Activated naive CD4-positive, alpha-beta T cell treated with anti-CD3 and anti-CD28 coated beads, Interleukin-2, amount 10 ng/mL, durations not matched to agents 7 days and 5 days (primary cell): ENCODE measurements at places on chromosomes 2 and 18.
A peak's percentile ranks its signal among the peaks of the same experiment; 100 is the strongest.

DNA sequence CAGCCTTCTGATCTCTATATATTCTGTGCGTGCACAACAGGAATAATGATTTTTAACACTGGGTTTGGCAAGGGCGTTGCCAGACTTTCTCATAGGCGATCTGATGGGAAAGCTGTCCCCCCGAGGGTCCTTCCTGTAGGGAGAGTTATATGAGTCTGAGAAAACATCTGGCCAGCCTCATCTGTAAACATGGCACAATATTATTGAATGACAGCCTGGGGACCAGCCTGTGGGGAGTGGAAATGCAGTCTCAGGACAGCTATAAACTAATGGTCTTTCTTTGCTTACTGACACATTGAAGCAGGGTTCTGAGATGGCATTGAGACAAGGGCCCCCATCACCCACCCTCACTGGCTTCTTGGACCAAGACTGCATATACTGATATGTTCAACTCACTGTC is 62.5 kb downstream of the CTIF start:
- no peak for DNase-seq

GRCh38 chr18:67386032-67386431 is 130.5 kb downstream of the DSEL start:
- DNase-seq: no peak

DNA sequence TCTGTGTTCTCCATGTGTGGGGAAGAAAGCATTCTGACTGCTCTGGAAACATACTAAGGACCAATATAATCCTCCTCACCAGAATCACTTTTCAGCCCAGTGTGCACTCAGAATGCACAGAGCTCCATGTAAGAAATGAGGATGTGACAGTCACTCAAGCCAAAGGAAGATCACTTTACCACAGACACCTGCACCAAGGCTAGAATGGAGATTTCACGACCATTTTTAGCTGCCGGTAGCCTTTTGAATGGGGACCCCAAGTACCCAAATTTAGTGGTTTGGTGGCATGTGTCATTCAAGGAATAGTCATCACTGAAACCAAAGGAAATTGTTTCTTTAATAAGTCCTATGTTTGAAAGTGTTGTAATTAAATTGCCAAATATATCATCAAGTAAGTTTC is 613.2 kb upstream of the ACVR2A start:
- no peak for DNase-seq

DNA sequence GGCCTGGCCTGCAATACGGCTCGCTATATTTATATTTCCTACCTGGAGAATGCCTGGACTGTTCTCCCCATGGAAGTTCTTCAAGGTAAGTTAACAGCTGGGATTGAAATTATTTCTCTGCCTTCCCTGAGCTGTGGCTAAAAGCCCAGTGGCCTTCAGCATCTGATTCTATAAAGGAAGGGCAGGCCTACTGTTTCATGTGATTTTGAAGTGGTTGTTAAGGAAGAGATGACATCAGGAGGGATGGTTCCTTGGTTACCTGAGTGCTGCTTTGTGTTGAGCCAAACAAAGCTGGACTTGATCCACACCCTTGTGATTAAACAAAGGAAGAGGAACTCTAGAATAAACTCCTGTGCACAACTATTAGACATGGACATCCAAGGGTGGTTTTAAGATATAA is 61.6 kb downstream of the MFSD6 start:
- DNase-seq: no peak

GRCh38 chr2:40760071-40760666 is 308.3 kb upstream of the SLC8A1 start:
- DNase-seq: peak; percentile 20

DNA sequence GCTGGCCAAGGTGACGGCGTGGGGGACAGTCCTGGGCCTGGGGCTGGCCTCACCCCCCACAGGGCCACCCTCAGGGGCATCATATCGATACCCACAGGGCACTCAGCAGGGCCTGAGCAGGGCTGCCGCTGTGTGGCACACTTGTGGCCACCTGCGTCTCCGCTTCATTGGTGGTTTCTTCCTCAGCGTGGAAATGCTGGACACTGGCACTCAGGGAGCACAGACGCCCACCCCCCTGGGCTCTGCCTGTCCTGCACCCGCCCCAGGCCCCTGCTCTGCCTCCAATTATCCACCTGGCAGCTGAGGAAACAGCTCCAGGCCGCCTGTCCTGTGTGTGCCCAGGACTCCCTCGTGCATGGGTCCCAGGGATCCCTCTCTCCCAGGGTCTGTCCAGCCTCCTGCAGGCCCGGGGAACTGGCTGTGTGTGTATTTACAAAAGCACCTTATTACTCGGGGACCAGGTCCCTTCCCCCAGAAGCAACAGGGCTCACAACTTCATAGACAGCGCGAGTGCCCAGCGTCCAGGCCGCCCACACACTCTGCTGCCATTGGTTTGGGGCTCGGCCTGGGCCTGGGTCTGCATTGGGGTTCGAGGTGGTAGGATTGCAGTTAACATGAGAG is 13.1 kb downstream of the CROCC2 start:
- DNase-seq: peak; percentile 11

GRCh38 chr2:127121776-127122176 is 14.8 kb upstream of the BIN1 start:
- no peak for DNase-seq

DNA sequence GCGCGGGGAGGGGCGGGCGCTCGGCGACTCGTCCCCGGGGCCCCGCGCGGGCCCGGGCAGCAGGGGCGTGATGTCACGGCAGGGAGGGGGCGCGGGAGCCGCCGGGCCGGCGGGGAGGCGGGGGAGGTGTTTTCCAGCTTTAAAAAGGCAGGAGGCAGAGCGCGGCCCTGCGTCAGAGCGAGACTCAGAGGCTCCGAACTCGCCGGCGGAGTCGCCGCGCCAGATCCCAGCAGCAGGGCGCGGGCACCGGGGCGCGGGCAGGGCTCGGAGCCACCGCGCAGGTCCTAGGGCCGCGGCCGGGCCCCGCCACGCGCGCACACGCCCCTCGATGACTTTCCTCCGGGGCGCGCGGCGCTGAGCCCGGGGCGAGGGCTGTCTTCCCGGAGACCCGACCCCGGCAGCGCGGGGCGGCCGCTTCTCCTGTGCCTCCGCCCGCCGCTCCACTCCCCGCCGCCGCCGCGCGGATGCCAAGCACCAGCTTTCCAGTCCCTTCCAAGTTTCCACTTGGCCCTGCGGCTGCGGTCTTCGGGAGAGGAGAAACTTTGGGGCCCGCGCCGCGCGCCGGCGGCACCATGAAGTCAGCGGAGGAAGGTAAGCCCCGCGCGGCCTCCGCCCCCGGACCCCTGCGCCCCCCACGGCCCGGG is at the start of gene NFATC1:
Gene NFATC1 (plus strand): TSS at position 170 of the 644 bp plus-strand sequence. CDS start 295 bp downstream, at position 465.
- DNase-seq: peak; percentile 73
